ENCODE measurements at places on chromosomes 2 and 18.

- no peak for DNase-seq
Observed at GRCh38 chr2:238489896-238490295, 63.2 kb downstream of the ASB1 start.

DNA sequence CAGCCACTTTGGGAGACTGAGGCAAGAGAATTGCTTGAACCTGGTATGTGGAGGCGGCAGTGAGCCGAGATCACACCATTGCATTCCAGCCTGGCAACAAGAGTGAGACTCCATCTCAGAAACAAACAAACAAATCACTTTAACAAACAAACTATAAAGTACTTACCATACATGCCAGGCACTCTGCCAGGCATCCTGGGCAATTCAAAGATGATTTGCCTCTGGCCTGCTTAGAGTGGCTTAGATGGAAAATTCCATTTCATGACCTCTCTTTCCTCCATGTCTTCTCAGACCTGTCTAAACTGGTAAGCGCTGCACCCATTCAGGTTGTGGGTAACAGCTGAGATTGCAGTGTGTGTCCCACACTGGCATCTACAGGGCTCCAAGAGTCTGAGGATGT is 273.2 kb downstream of the BCL2 start:
- DNase-seq, result no peak

DNA sequence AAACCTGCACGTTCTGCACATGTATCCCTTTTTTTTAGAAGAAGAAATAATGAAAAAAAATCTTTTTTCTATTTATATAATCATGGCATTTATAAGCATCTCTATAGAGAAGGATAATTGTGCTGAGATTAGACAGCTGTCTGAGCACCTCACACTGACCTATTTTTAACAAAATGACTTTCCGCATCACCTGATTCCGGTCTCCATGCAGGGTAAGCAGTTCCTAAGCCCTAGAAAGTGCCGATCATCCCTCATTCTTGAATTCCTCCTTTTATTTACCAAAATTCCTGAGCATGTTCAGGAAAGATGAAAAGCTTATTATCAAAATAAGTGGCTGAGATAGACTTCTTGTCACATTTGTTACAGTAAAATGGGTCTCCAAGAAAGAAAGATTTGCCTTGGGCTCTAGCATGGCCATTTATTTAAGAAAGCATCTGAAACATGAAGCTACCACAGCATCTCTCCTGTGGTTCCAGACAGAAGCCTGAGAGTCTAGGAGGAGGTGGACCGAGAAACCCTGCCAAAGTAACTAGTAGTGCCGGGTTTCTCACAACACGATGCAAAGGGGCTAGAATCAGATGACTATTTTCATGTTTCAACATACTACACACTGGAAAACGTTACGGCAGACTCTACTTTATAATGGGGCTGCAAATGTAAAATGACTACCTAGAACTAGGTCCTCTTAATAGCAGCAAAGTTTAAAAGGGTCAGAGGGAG is 670 bp downstream of the GKN1 start:
- DNase-seq, result no peak

GRCh38 chr2:33430077-33430476 is 46.4 kb upstream of the RASGRP3 start:
- no peak for DNase-seq

DNA sequence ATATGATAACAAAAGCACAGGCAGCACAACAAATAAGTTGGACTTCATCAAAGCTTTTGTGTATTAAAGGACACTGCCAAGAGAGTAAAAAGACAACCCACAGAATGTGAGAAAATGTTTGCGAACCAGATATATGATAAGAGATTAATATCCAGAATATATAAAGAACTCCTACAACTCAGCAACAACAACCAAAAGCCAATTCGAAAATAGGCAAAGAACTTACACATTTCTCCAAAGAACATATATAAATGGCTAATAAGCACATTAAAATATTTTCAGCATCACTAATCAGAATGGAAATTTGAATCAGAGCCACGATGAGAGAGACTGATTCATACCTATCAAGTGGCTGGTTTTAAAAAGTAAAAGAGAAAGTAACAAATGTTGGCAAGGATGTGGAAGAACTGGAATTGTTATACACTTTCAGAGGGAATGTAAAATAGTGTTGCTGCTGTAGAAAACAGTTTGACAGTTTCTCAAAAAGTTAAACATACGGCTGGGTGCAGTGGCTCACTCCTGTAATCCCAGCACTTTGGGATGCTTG is 25.2 kb downstream of the EPB41L5 start:
- no peak for DNase-seq

GRCh38 chr2:62423883-62424458 is 82.0 kb downstream of the TMEM17 start:
- DNase-seq, result no peak

GRCh38 chr18:59660786-59661743 is 36.2 kb downstream of the CCBE1 start:
- no peak for DNase-seq

- DNase-seq, result no peak
Observed at GRCh38 chr18:9740071-9740470, 32.0 kb downstream of the RAB31 start.

DNA sequence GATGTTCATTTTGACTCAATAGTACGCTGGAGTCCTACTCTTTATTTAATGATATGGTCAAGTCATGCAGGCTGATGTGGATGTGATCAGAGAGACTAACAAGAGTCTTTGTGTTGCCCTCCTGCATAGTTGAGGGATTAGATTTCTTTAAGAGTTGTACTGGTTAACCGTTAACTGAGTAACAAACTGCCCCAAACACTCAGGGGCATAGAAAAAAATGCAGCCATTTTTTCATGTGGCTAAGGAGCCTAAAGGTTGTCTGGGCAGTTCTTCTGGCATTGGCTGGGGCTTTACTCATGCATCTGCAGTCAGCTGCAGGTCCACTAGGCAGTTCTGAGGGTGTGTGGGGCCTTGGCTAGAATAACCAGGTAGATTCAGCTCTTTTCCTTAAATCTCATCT is 32.5 kb downstream of the DOCK10 start:
- DNase-seq, result no peak

- no peak for DNase-seq
Observed at GRCh38 chr2:202908186-202908585, 3.3 kb downstream of the WDR12 start.

DNA sequence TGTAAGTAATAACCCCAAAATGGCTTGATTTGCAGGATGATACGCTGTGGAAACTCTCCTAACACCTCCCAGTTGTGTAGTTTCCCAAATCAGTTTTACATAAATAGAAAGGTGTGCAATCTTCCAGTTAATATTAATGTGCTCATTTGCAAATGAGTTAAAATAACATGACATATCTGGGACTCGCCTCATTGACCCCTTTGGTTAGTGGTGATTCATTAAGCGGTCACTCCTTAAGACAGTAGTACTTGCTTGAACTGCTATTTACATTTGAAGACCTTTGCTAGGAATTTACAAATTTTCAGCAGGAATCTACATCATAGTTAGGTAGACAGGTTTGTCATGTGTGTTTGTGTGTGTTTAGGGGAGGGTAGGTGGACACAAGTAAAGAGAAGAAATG is 1367.7 kb upstream of the CELF4 start:
- DNase-seq, result no peak

GRCh38 chr2:230614913-230615332 is 97.7 kb upstream of the CAB39 start:
- DNase-seq, result no peak

DNA sequence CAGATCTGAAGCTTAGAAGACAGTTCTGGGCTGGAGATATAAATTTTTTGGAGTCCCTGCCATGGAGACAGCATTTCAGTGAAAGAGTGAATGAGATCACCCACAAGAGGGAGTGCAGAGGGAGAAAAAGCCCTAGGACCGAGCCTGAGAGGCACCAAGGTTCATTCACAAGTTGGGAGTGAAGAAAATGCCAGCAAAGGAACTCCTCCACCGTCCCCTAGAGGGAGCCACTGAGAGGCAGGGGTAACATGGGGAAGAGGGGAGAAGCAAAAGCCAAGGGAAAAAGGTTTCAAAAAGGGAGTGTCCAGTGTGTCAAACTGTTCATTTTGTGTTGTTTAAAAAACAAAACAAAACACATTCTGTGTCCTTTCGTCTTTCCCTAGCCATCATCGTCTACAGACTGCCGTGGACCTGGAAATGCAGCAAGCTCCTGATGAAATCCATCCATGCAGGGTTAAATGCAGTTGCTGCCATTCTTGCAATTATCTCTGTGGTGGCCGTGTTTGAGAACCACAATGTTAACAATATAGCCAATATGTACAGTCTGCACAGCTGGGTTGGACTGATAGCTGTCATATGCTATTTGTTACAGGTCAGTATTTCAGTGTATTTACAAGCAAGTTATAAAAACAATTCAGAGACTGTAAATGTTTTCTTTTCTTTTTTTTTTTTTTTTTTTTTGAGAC is 19.1 kb downstream of the CYBRD1 start:
- no peak for DNase-seq

- no peak for DNase-seq
Observed at GRCh38 chr2:119425620-119426395, 5.8 kb upstream of the TMEM37 start.

DNA sequence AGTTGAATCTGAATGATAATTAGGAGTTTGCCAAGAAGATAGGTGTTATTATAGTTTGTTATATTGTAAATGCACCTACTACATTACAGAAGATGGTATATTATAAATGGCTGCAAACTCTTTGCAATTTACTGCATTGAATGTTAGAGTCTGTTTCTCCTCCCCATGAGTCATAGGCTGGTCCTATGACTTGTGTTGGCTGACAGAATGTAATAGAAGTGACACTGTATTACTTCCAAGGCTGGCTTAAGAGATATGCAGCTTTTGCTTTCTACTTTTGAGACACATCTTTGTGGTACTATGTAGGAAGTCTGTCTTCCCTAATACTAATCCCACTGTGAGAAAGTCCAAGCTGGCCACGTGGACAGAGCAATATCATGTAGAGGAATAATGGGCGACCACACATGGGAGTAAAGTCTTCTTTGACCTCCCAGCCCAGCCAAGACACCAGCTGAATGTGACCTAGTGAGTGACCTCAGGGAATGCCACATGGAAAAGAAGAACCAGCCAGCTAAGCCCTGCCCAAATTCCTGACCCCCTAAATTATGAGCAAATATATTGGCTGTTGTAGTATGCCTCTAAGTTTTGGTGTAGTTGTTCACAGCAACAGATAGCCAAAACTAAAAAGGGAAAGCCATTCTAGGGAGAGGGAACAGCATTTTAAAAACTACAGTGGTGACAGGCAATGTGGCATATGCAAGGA is 6.8 kb upstream of the DDX1 start:
- no peak for DNase-seq

GRCh38 chr2:218508299-218508698 is 59.9 kb downstream of the USP37 start:
- DNase-seq, result no peak

- DNase-seq, result no peak
Observed at GRCh38 chr2:86603905-86604304, 19.8 kb downstream of the RNF103 start.

GRCh38 chr2:127653421-127654083 is 7.6 kb downstream of the GPR17 start:
- no peak for DNase-seq

DNA sequence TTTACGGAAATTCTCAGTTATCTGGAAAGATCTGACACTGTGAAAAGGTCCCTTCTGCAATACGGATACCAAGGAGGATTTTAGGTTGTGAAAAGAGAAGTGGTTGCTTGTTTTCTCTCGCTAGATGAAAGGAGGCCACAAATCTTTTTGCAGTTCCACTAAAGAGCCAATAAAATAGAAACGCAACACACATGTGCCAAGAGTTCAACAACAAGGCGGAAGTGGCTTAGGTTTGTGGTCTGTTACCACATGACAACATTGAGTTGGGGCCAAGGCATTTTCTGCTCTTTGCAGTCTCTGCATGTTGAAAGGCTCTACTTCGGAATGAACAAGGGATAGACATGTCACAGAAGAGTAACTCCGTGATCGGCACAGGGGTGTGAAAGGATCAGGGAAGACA is 115.7 kb upstream of the OSR1 start:
- DNase-seq, result no peak

DNA sequence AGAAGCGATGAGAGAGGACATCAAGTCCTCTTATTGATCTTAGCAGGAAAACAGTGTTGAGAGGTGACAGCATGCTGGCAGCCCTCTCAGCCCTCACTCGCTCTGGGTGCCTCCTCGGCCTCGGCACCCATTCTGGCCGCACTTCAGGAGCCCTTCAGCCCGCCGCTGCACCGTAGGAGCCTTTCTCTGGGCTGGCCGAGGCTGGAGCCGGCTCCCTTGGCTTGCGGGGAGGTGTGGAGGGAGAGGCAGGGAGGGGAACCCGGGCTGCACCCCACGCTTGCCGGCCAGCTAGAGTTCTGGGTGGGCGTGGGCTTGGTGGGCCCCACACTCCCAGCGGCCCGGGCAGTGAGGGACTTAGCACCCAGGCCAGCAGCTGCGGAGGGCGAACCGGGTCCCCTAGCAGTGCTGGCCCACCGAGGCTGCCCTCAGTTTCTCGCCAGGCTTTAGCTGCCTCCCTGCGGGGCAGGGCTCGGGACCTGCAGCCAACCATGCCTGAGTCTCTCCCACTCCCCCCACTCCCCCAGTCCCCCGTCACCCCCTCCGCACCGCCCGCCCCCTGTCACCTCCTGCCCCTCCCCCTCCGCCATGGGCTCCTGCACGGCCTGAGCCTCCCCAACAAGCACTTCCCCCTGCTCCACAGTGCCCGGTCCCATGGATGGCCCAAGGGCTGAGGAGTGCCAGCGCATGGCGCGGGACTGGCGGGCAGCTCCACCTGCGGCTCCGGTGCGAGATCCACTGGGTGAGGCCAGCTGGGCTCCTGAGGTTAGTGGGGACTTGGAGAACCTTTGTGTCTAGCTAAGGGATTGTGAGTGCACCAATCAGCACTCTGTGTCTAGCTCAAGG is 8.4 kb downstream of the FAP start:
- no peak for DNase-seq

- DNase-seq, result no peak
Observed at GRCh38 chr2:219752726-219753125, 125.3 kb downstream of the SLC4A3 start.

- no peak for DNase-seq
Observed at GRCh38 chr2:172928756-172929155, 146.9 kb upstream of the MAP3K20 start.

- DNase-seq, result no peak
Observed at GRCh38 chr2:230347659-230348305, 20.8 kb downstream of the SP140L start.

DNA sequence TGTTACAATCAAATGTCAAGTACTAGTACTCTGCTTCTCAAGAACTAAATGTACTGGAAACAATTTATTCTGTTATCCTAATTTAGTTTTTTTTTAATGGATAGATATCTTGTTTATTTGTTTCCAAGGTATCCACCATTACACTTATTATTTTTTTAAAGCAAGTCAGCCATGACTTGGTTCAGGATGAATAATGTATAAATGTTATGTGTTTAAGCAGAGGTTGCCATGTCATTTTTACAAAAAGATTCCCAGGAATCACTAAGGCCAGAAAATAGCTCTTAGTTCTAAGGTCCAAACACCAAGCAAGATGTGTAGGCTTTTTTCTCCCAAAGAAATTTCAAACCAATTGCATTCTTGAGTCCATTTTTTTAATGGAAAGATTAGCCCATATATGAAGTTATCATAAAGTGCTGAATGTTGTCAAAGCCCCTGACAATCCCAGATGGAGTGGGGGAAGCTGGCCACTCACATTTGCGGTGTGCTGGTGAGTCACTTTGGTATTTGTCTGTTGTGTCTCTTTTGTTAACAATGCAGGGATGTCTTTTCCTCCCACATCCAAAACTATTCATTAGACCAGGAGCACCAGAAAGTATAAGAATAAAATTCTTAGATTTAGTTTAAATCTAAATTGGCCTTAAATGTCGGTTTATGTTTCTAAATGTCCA is 158.9 kb downstream of the COL6A3 start:
- DNase-seq, result no peak

GRCh38 chr2:39476524-39476923 is 39.4 kb upstream of the MAP4K3 start:
- no peak for DNase-seq

Data from DMS153 (cell line).